DMS79 (cell line): ENCODE measurements at places on chromosomes 3 and 15.

GRCh38 chr3:16741890-16742289 lies 136.7 kb upstream of the DAZL start:
- DNase-seq, result no peak

- no peak for DNase-seq
Observed at GRCh38 chr3:185399737-185400667, 37.1 kb downstream of the MAP3K13 start.

- no peak for DNase-seq
Observed at GRCh38 chr15:59931646-59932261, 72.4 kb upstream of the FOXB1 start.

GRCh38 chr15:88391700-88392099 lies 75.5 kb downstream of the MRPL46 start:
- DNase-seq, result no peak

GRCh38 chr3:65411367-65411766 lies 627.4 kb downstream of the MAGI1 start:
- no peak for DNase-seq

GRCh38 chr3:149493315-149494021 lies 19.0 kb downstream of the TM4SF4 start:
- DNase-seq, result no peak

- no peak for DNase-seq
Observed at GRCh38 chr15:81271761-81272644, 51.9 kb downstream of the STARD5 start.

DNA sequence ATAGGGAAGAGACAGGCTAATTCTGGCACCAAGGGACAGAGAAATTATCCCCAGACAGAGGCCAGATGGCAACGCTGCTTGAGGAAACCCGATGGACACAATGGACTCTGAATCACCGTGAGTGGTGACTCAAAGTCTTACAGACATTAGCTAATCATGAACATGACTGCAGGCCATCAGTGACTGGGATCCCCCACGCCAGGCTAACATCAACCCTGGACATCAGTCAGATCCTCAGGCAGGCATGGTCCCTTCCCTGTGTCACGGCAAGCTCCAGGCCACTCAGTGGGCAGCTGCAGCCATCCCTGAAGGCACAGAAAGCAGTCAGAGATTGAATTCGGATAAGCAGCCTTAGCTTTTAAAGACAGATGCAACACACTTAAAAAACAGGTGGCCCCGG lies 23.8 kb upstream of the OXTR start:
- DNase-seq, result no peak

DNA sequence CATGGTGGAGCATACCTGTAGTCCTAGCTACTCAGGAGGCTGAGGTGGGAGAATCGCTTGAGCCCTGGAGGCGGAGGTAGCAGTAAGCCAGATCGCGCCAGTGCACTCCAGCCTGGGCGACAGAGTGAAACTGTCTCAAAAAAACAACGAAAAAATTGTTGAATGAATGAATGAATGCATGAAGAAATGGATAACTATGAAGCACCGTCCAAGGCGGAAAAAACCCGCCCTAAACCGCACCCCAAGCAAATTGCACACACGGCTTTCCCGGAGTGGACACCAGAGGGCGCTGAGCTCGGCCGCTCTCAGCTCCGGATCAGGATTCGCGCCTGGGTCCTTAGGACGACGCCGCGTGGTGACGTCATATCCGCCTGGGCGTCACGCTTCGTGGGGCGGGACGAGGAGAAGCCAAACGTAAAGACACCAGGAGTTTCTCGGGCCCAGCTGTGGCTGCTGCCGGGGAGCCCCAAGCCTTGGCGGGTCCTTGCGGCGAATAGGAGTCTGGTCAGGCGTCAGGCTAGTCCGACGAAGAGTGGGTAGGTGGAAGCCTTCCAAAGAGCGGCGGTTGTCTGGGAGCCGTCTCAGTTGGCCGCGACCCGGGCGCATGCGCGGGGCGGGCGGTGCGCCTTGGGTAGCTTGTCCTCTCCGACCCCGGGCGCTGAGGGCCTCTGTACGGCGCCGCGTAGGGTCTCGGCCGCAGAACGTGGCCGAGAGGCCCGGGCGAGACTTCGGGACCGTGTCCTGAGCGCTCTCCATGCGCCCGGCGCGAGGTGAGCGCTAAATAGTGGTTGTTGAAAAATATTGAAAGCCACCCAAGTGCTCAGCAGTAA lies at the start of the genes HTD2 and RPP14:
Gene HTD2, plus strand, starts transcription at position 639 of the 830 bp plus-strand sequence. CDS start 11,094 bp downstream, outside the sequence.
Gene RPP14, plus strand, starts transcription at position 364 of the 830 bp plus-strand sequence. CDS start 4,085 bp downstream, outside the sequence.
- DNase-seq, result peak; percentile 60

GRCh38 chr3:64741341-64741740 lies 53.5 kb upstream of the ADAMTS9 start:
- DNase-seq, result no peak

DNA sequence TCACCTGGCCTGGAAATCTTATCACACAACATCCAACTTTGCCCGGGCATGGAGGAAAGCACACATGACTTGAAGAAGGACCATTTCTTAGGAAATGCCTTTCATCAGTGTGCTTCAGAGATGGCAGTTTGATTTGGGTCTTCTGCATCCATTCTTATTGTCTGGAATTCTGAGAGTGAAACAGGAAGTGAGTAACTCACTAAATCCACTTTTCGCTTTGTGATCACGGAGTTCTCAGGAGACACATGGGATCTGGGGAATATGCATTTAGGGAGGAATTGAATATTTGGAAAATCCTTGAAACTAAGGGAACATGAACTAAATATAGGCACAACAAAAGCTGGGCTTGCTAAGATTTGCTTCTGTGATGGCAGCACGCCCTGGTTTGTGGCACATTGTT lies 212.5 kb upstream of the FEZF2 start:
- no peak for DNase-seq

DNA sequence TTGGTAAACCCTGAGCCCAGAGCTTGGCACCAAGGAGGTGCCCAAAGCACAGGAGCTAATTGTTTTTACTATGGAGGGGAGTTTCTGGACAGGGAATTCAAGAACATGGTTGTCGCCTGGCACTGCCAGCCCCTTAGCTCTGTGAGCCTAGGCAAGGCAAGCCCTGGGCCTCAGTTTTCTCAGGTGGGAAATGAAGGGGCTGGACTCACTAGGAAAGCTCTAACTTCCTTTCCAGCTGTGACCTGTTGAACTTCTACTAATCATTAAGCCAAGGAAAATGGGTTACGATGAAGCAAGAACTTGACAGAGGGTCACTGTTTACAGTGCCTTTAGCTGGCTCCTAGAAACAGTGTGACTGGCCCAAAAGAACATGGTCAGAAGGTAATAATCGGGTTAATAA lies 277.2 kb downstream of the SHQ1 start:
- no peak for DNase-seq

DNA sequence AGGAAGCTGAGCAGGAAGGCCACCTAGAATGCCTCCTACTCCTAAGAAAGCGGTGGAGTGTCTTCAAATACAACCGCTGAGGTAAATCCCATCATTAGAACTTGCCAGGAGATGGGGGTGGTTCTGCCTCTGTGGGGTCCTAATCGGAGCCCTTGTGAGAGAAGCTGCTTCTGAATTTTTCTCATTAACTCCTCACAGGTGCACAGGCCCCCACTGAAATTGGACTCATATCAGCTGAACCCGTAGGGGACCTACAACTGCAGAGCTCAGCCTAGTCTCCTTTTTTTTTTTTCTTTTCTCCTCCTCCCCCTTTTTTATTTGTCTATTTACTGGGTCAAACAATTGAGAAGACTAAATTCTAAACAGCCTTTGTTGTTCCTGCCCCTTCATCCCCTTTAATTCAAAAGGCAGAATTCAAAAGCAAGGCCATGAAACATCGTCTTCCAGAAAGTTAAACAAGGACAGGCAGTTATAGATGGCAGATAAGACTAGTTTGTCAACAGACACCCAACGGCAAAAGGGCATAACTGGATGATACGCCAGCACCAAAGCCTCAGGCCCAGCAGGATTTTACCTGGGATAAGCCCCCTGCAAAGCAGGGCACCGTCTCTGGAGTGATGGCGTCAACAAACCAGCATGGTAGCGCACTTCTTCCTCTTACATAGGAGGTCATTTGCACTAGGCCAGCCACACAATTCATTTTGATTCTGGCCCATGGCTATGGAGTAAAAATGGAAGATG lies 213.7 kb upstream of the HES1 start:
- DNase-seq, result no peak

DNA sequence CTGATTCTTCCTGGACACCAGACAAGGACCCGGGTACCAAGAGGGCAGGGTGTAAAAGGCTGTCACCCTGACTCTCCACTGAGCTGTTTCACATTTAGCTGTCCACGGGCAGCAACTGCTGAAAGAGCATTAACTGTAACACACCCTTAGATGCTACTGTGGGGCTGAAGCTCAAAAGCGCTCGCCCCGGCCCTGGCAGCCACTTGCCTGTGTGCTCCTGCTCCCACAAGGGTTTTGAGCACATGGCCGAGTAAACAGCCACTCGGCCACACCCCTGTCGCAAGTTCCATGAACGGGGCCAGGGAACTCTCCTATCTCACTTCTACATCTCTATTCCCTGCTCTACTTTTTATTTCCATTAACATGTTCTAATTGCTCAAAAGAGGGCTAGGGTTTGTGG lies 421.7 kb downstream of the TUSC7 start:
- no peak for DNase-seq

DNA sequence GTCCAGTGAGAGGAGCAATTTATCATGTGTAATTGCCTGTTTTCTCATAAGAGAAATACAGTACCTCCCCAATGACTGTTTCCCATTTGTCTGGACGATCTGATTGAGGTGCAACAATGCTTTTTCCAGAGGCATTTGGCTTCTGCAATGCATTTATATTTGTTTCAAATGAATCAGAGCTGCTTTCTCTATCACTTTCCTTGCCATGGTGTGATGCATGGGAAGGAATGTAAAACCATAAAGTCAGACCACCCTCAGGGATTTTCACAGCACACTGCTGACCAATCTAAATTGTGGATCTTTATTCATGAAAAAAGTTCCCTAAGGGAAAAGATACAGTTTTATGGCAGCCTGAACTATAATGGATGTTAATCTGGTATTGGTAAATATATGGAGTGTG lies 333.0 kb downstream of the ZNF385D start:
- no peak for DNase-seq

- peak; percentile 74 for DNase-seq
Observed at GRCh38 chr3:124352149-124352539, 360.2 kb upstream of the ROPN1 start.

DNA sequence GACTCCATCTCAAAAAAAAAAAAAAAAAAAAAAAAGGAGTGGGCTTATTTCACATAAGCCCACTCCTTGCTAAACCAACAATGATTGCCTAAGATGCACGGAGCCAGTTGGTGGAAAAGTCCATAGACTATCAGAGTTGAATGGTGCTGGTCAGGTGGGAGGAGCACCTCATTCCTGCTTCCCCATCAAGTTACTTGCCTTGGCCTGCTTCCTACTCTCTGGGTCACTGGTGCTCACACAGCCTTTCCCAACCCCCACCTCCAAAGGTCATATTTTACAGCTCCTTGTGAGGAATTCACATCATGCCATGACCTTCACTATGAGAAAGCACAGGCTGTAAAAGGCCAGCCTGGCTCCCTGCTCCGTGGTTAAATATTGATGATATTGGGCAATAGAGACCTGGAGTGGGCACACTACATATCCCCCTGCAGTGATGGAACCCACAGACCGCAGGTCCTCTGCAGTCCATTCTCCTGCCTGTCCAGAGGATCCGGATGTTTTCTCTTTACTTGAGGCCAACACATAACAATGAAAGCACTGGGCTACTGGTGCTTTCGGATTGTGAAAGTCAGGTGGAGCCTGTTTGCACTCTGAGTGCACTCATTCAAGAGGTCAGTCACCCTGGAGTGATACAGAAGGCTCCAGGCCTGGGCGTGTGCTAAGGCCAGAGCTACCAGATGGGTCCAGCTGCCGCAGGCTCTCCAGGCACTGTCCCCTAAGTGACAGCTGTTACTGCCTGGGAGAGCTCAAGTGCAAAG lies at the start of gene SLC51B:
Gene SLC51B, plus strand, starts transcription at position 664 of the 758 bp plus-strand sequence. CDS start 4,618 bp downstream, outside the sequence.
- no peak for DNase-seq

GRCh38 chr15:87743562-87743961 lies 513.0 kb downstream of the NTRK3 start:
- no peak for DNase-seq

DNA sequence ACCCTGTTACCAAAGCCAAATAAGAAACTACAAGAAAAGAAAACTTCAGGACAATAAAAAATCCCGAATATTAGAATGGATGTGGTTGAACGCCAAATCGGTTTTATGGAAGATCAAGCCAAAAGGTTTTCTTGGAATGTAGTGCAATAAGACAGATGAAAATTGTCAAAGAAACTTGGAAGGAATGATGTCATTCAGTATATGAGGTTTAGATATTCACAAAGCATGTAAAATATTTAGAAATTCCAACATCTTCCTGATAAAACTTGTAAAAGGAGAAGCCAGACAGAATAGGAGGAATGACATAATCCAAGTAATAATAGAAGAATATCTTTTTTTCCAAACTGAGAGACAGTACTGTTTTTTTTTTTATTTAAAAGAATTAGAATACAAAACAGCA lies 130.3 kb upstream of the ZPLD1 start:
- DNase-seq, result no peak

DNA sequence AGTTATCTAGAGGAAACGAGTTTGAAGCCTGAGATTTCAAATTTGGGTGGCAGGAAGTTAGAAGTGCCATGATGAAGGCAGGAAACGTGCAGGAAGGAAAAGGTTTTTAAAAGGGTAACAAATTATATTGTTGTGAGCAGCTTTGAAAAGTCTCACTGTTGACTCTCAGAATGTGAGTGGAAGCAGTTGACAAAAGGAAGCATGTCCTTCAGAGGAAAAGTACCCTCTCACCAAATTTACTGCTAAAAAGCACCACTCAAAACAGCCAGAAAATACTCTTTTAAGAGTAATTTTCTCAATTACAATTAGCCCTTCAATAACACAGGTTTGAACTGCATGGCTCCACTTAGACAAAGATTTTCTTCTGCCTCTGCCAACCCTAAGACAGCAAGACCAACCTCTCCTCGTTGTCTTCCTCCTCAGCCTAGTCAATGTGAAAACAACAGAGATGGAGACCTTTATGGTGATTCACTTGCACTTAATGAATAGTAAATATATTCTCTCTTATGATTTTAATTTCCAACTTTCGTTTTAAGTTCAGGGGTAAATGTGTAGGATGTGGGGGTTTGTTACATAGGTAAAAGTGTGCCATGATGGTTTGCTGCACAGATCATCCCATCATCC lies 117.1 kb upstream of the LIPC start:
- DNase-seq, result no peak

GRCh38 chr3:196624907-196625306 lies 14.6 kb upstream of the NRROS start:
- no peak for DNase-seq

DNA sequence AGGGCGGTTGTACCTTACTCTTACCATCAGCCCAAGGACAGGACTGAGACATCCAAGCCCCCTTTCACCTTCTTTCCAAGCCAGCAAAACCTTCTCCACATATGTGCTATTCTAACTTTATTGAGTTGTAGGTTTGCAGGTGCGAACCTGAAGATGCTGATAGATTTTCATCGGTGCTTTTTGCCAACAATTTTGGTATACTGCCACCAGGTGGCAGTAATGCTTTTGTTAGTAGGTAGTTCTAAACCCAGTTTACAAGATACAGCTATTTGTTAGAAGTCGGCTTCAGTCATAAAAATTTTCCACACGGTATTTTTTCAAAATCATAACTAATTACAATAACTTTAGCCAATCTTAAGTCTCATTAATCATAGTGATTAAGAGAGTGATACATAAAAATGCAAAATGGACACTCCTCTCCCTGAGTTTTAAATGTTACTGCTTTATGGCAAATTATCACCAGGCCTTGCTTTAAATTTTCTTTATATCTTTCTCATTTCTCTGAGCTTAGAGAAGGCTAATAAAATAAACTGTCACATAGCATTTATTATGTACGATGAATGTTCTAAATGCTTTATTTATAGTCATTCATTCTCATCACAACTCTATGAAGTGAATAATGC lies 636 bp downstream of the TBC1D21 start:
- no peak for DNase-seq

GRCh38 chr15:87502173-87502572 lies 754.4 kb downstream of the NTRK3 start:
- no peak for DNase-seq
